NB4 (cell line): ENCODE measurements at places on chromosomes 4 and X.

GRCh38 chrX:154368630-154369448 is 5.6 kb downstream of the FLNA start:
- peak; percentile 97 for DNase-seq

DNA sequence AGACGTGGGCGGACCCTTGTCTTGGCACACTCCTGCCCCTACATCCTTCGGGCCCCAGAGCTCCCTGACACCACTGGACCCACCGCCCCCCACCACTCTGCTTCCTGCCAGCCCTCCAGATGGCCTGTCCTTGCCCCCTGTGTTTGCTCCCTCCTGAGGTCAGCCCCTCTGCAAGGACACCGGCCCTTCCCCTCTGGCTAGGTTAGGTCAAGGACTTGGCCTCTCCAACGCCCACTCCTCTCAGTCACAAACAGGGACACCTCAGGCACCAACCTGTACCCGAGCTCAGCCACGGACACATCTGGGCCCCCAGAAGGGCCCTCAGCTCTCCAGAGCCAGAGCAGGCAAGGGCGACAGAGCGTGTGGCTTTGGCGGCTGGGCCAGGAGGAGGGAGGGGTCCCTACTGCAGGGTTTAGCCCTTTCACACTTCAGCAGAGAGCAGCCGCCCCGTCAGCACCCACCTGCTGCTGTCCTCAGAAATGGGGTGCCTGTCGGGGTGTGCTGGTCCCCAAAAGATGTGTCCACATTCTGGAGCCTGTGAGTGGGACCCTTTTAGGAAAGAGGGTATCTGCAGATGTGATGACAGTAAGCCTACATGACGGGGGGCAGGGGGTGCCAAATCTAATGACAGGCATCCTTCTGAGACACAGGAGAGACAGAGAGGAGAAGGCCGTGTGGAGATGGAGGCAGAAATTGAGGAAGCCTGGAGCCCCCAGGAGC is 23.5 kb upstream of the DUSP9 start:
- DNase-seq = no peak

DNA sequence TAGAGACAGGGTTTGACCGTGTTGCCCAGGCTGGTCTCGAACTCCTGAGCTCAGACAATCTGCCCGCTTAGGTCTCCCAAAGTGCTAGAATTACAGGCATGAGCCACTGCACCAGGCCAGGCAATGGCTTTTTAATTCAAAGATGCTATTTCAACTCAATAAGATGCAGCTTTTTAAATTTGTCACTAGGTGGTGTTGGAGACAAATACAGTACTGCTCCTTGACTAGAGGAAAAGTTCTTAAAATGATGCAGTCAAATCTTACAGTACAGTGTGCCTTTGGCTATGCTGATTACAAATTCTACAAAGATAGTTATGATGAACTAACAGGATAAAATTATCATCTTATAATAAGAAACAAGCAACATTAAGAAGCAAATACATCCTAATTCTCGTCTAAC is 441.1 kb downstream of the KCNIP4 start:
- peak; percentile 32 for DNase-seq

- DNase-seq = no peak
These were observed 9.7 kb downstream of the UNC5C start for GRCh38 chr4:95539106-95539505.

GRCh38 chr4:83369831-83370639 is 35.4 kb upstream of the HPSE start:
- peak; percentile 90 for DNase-seq

DNA sequence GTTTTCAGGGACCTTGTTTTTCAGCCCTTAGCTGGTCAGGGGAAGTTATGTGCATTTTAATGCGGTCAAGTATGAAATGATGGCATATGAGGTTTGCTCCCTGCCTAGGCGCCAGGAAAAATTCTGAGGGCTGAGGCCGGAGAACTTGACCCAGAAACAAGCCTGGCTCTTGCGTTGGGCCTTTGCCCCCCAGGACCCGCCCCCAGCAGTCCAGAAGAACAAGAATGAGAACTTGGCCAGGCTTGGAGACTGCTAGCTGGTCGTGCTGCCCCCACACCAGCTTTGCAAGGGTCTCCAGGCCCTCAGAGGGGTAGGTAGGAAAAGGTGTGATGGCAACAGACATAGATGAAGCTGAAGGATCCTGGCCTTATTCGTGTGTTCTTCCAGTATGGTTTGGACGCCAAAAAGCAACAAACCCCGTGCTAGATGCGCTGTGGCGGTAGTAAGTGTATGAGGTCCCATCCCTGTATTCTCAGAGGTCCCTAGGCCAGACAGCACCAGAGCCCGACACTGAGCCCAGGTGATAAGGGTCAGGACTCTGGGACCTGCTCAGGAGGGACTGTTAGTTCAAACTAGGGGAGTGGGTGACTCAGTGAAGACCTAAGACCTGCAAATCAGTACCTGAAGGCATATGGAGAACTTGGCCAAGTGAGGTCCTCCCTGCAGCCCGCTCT is 10.5 kb downstream of the NKX3-2 start:
- DNase-seq = no peak

GRCh38 chr4:83255584-83255983 is 29.0 kb downstream of the COQ2 start:
- DNase-seq = no peak

DNA sequence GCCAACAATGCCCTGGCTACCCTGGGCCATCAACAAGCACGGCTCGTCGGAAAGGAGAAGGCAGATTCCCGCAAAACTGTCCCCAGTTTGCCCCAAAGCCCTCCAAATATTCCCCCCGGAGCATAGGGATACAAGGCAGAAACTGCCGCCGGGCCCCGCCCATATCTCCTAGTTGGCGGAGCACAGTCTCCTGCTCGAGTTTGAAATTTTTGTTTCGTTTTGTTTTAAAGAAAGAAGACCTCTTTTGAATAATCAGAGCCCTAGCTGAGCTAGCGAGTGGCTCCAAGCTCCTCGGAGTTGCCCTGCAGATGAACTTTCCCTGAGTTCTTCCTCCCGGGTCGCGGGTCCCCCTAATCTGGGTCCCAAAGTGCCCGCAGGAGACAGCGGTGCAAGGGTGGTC is 138.1 kb upstream of the ZIC3 start:
- no peak for DNase-seq

DNA sequence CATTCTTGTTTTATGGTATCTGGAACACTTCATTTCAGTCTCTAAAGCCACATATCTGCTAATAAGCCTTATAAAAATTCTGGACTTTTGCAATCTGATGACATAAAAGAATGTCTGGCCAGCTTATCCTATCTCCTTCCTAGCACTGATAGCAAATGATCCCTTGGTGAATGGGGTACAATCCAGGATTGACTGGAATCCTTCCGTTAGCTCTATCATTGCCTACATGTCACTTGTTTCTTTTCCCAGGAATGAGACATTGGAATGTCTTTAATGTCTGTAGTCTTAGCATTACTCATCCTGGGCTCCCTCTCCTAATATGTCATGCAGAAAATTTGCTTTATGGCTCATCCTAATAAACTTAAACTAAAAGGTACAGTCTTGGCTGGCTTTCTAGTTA is 14.8 kb upstream of the PABPC4L start:
- no peak for DNase-seq

DNA sequence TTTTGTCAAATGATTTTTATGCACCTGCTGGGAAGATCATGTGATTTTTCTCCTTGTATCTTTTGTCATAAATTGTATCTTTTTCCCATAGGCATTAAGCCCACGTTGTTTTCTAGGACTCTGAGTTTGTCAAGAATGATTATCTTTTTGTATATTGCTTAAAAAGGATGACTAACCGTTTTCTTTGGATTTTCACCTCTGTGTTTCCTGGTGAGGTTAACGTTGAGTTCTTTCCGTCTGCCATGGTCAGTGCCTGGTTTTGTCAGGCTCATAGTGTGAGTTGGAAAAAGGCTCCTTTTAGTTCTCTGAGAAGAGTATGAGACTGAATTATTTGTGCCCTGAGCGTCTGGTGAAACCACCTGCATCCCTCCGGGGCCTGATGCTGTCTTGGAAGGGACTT is 21.9 kb downstream of the PCGF3 start:
- no peak for DNase-seq

DNA sequence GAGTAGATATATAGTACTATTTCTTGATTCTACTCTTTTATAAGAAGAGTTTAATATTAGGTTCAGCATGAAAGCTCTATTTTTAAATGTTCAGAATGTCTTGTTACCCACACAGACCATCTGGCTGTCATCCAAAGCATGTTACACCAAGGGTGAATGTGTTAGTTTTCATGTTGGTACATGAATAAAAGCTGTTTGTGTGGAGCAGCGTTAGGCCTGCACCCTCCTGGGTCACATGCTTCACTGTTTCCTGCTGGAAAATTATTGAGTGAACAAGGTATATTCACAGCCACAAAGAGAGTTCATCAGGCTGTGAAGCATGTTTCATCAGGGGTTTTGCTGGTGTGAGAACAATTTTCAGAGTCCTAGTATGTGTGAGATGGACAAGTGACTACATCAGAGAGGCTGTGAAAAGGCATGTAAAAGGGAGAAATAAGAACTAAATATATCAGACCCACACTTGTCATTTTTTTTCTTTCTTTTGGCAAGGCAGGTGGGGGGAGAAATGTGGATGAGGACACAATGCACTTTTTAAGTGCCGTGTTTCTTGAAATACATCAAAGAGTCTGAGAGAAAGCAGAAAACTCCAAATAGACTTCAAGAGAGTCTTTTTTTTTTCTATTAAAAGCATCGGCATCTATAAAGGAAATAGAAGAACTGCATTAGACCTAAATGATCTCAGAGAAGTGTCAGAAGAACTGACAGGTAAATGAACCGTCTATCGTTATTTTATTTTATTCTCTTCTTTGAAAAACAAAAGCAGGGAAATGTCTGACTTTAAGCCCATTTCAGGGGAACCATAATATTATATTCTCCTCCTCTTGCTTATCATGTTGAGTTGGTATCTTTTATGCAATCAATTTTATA is 2429.7 kb downstream of the PCDH7 start:
- DNase-seq = no peak

DNA sequence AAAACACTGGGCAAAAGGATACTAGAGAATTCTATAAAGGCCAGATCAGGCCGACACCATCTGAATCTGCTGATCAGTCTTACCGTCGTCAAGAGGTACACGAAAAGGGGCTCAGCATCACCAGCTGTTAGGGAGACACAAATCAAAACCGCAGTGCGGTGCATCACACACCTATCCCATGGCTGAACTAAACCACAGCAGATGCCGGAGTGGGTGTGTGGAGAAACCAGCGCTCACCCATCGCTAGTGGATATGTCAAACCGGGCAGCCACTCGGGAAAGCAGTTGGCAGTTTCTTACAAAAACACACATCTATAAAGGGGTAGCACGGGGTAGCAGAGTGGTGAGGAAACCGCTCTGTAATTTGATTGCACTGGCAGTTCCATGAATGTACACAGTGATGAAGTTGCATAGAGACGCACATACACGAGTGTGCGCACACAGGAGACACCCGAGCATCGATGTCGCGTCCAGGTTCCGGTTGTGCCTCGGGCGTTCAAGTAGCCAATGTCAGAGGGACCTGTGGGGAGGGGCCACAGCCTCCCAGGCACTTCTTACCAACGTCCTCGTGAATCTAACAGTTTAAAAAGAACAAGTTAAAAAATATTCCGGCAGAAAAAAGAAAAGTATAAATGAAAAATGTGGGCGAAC is 23.1 kb upstream of the CCNQ start:
- no peak for DNase-seq

DNA sequence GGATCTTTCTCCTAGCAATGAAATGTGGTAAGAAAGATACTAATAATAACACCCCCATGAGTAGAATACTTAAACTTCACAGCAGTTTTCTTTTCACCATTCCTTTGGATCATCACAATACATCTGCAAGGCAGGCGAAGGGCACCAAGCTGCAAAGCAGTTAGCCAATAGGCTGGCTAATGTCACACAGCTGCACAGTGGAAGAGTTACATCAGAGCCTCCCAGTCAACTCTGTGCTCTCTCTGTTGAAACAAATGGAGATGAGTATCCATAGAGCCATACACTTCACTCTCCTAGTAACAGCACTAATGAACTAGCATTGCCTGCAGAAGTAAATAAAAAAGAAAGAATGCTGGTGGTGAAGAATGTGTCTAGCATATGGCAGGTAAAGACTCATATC is 139.0 kb downstream of the ATG4A start:
- no peak for DNase-seq

DNA sequence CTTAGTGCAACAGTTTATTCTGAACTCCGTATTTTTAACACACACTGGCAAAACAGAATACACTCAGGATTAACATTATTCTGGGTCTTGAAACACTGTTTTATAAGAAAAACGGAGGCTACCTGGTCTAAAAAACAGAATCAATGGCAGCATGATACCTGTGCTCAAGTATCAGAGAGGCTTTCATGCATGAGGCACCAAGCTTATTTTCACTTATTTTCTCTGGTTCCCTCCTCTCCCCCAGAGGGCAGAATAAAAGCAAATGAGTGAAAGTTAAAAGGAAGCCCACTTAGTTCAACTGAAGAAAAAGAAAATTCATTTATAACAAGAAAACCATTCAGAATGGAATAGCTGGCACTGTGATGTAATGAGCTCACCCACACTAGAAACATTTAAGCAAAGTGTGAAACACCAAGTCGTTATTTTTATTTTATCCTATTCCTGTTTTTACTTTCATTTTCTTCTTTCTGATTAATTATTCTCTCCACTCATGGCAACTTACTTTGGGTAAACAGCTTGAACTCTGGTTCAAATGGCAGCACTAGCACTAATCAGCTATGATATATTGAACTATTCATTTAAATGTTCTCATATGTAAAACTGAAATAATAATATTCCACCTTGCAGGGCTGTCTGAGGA is 211.8 kb downstream of the PPP3CA start:
- no peak for DNase-seq

- DNase-seq = no peak
These were observed 30.9 kb downstream of the VEGFC start for GRCh38 chr4:176761872-176762271.

- no peak for DNase-seq
These were observed 86.8 kb upstream of the ETNPPL start for GRCh38 chr4:108849611-108850168.

DNA sequence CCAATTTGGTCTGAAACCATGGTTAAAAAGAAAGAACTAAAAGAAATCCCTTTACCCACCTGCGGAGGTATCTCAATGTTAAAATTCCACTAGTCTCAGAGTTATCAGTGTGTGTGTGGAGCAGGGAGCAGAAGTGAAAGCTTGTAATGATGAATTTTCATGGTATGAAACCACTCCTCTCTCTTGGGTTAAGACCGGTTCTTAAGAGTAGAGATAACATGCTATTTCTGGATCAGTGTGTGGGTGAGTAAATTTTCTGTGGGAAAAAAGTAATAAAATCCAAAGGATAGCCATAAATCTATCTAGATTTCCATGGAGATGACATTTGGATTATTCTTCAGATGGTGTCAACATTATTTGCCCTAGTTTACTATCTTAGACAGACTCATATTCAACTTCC is 3.2 kb downstream of the FGF13 start:
- DNase-seq = no peak

- DNase-seq = no peak
These were observed 124.2 kb upstream of the MSX1 start for GRCh38 chr4:4735136-4735750.
